AG04450 (cell line): ENCODE measurements at places on chromosomes 12 and 14. TPM values are rescaled to one million over a fixed set of nuclear protein-coding genes. Genes with fewer than 3 reads are reported as not detected.

Gene ISM2
- not detected in 2 replicates for polyA plus RNA-seq

Gene DIO2
- polyA plus RNA-seq, result 23.5 and 28.9 TPM in 2 replicates

Gene PPP4R4
- 0.60 and 0.65 TPM in 2 replicates for polyA plus RNA-seq

Gene RNASE2
- not detected in 2 replicates for polyA plus RNA-seq

DNA sequence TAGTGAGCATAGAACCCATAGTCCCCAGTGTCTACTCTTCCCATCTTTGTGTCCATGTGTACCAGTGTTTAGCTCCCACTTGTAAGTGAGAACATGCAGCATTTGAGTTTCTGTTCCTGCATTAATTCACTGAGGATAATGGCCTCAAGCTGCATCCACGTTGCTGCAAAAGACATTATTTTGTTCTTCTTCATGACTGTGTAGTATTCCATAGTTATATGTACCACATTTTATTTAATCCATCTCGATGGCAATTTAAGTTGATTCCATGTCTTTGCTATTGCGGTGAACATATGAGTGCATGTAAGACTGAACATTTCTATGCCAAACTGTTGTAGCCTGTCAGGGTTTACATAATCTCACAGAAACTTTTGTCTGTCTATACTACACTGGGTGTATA lies 237.2 kb downstream of the IPO8 start:
- no peak for DNase-seq

DNA sequence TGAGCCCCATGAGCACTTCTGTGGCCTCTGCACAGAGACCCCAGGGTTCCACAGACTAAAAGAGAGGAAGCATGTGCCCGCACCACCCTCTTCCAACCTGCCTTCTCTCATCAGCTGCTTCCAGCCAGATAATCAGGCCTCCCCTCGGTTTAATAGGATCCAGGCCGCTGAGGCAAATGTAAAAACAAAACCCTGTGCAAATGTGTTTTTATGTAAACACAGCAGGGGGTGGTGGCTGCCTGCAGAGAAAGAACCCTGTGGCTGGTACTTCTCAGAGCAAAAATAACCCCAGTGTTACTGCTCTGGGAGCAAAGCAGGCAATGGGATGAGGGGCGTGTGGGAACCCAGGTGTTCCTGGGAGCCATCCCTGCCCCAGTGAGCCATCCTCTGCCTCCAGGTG lies 46.2 kb downstream of the WSCD2 start:
- no peak for DNase-seq

DNA sequence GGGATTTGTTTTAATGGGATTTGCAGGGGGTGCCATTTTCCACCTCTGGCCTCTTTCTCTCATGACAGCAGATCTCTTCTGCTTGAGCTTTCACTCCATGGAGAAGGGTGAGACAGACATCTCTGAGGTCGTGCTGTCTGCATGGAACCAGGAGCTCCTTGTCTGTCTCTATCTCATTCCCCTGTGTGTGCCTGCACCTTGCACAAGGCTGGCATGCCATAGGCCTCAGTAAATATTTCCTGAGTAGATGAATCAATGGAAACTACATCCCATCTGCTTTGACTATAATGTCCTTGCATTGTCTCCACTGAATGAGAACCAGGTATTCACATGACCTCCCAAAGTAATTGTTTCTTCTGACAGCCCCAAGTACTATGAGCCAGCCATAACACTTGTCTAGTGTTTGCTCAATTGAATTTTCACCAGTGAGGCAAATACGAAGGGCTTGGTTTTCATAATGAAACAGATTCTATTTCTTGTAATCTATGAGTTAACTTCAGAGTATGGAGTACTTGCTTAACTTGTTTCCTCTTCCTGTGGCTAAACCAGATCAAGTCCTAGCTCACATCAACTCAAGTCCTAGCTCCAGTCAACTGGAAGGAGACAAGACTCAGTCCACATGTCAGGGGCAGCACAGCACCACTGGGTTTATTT lies 32.3 kb downstream of the KCNK13 start:
- DNase-seq, result no peak

DNA sequence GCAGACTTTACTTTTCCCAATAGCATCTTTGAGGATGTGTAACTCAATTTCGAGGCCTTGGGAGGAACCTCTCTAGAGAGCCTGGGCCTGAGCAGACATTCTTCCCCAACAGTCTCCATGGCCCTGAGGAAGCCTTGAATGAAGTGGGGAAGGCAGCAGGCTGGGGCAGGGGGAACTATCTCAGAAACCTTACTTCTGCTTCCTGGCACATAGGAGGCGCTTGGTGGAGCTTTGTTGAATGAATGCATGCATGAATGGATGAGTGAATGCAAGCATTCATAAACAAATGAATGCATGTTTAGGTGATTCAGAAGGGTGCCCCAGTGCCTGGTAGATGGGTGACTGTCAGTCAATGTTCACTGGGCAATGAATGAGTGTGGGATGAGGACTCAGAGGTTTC lies 58.3 kb downstream of the GALNT16 start:
- DNase-seq, result no peak

DNA sequence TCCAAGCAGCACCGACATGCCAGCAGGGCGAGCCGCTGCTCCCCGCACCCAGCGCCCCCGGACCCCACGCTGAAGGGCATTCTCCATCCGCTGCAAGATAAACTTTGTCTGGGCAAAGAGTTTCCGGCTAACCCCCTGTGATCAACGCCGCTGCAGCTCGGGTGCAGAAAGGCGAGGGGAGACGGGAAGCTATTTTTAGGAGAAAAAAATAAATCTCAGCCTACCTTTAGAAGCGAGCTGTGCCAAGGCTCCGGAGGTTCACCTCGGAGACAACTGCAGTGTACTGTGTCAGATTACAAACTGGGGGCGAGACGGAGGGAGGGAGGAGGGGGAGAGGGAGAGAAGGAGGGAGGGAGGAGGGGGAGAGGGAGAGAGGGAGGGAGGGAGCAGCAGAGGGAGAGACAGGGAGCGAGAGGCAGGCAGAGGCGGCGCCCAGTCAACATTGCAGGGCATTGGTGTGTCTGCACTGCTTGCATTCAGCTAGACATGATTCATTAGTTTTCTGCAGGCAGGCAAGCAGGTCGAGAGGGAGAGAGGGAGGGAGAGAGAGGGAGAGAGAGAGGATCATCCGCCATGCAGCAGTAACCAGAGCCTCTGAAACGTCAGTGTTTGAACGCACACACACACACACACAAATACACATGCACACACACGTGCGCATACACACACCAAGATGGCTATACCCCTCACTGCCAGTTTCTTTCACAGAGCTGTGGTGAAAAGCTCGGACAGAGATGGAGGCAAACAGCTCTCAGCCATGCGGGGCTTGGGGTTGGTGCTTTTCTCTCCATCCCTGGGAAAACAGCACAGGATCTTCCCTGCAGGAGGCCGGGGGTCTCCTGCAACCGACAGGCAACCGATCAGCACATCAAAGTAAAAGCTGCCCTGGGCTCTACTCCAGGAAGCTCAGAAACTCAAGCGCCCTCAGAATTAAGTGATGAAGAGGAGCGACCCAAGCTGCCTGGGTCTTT lies at the start of gene RIMBP2:
RIMBP2 (minus strand) TSS at position 302 of the 971 bp plus-strand sequence. CDS start 237,286 bp downstream, outside the sequence.
- DNase-seq, result no peak

- peak; percentile 8 for DNase-seq
Measured at GRCh38 chr12:31874961-31875608, 84.1 kb upstream of the RESF1 start.

GRCh38 chr12:6868211-6869048 lies 1.1 kb downstream of the TPI1 start:
- no peak for DNase-seq

- DNase-seq, result no peak
Measured at GRCh38 chr14:32200368-32201192, 1.3 kb upstream of the RNU6-7 start.

DNA sequence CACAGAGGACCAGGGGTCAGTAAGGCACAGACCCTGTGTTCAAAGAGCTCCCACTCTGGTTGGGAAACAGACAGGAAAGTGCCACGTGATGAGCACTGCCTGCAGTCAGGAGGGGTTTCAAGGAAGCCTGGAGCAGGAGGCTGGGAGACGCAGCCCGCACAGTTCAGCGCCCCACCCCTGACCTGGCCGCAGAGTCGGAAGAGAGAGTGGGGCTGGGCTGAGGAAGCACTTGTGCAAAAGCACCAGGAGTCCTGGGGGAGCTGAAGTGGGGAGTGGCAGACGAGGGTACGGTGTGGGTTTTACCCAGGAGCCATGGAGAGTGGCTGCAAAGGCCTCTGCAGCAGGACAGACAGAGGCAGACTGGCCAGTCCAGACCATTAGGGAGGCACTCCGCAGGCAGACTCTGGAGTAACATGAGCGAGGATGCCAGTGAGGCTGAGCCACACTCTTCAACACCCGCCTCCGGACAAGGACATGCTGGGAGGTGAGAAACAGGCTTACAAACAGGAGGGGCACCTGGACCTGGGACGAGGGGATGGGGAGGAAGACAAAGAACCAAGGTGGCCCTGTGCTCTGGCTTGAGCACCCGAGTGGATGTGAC lies 85.7 kb upstream of the GPR68 start:
- no peak for DNase-seq
